Motor neuron (in vitro differentiated cells): ENCODE measurements at places on chromosomes 6 and 20. TPM values are rescaled to one million over a fixed set of nuclear protein-coding genes. Genes with fewer than 3 reads are reported as not detected.

GRCh38 chr6:135815216-135815615 lies 36.3 kb upstream of the PDE7B start:
- ATAC-seq, result no peak

- no peak for ATAC-seq
These were observed 98.0 kb downstream of the ANKRD6 start for GRCh38 chr6:89530982-89531381.

- no peak for ATAC-seq
These were observed 48.3 kb upstream of the PROKR2 start for GRCh38 chr20:5364997-5365597.

DNA sequence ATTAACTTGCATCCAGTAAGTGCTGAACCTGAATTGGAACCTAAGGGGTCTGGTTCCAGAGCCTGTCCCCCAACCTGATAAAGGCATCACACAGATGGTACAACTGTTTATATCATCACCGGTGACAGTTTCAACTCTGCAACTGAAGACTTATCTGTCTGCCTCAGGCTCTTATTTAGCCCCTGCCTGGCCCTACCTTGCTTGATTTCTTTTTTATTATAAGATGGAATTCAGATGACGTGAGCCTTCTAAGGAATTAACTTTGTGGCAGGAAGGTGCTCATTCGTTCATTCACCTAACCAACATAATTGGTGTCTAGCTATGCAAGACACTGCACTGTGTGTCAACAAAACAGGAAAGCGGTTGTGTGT lies 175.0 kb downstream of the BCAS1 start:
- no peak for ATAC-seq

Gene HUS1B
- 0.93 and 1.3 TPM in 2 replicates for total RNA-seq
